RWPE1 (cell line): ENCODE measurements at places on chromosomes 11 and 22.

GRCh38 chr11:7637447-7638157, 35.7 kb downstream of the CYB5R2 start:
- peak; percentile 44 for DNase-seq

GRCh38 chr11:98365190-98365589, 655.6 kb upstream of the CNTN5 start:
- DNase-seq: peak; percentile 1

GRCh38 chr11:30358536-30358935, 35.6 kb downstream of the ARL14EP start:
- DNase-seq: no peak

DNA sequence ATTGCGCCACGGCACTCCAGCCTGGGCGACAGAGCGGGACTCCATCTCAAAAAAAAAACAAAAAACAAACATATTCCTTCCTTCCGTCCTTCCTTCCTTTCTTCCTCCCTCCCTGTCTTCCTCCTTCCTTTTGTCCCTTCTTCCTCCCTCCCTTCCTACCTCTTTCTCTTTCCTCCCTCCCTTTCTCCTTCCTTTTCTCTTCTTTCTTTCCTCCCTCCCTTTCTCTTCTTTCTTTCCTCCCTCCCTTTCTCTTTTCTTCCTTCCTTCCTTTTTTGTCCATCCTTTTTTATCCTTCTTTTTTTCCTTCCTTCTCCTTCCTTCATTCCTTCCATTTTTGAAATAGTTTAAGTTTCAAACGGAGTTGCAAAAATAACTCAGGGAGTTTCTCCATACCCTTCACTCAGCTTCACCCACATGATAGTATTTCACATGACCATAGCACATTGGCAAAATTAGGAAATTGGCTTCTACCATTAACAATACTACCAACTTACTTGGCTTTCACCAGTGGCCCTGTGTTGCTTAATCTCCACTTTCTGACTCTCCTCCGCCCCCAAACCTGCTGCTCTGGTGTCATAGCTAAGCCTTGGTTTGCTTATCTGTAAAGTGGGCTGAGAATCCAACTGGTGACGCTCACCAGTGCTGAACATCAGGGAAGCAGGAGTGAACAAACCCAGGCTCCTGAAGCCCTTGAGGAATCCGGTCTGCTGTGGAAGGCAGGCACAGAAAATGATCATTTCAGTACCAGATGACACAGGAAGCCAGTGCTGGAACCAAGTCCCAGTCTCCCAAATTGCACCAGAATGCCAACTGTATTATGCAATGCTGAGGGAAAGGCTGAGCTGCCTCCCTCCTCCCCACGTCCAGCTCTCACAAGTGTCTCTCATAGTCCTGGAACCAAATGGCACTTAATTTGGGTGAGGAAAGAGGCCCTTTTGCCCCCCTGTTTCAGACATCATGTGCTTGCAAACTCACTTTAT, 17.2 kb upstream of the CRYBB3 start:
- DNase-seq: no peak

GRCh38 chr11:465896-466530, 15.9 kb downstream of the PTDSS2 start:
- no peak for DNase-seq

DNA sequence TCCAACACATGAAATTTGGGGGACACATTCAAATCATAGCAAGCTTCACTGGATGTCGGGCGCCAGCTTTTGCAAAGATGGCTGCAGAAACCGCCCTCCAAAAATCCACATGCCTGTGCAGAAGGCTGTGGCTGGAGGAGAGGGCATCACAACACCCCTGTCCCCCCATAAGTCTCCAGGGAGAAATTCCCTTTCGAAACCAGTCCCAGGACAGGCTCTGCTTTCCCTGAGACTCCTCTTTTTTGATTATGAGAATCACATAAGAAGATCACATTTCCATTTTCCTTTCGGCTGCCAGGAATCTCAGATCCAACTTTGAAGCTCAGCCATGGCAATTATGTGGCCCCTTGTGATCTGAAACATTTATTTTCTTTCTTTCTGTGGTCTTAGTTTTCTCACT, 9.7 kb downstream of the LIF start:
- DNase-seq: no peak

GRCh38 chr11:126891556-126892217, 108.9 kb downstream of the KIRREL3 start:
- no peak for DNase-seq

DNA sequence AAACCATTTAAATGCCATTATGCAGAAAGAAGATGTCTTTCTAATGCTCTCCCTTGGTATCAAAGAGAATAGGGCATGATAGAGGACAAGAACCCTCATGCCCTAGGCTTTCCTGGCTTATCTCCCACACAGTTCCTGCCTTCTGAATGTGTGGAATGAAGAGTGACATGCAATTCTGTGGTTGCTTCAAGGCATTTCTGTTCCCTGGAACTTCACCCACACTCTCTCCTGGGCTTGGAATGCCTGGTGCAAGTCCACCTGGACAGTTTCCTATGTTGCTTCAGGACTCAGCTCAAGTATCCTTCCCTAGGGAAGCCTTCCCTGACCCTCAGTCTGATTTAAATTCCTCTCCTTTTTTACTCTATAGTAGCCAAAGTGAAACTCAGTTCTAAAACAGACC, 53.8 kb upstream of the DRD2 start:
- DNase-seq: no peak

- no peak for DNase-seq
These were observed 32.7 kb upstream of the GLYATL1B start for GRCh38 chr11:59053387-59053786.

GRCh38 chr11:1476940-1477736, 9.4 kb downstream of the MOB2 start:
- no peak for DNase-seq

GRCh38 chr22:29136782-29137700, 64.2 kb downstream of the KREMEN1 start:
- DNase-seq: no peak

GRCh38 chr11:70032943-70033710, 45.0 kb upstream of the ANO1 start:
- no peak for DNase-seq

DNA sequence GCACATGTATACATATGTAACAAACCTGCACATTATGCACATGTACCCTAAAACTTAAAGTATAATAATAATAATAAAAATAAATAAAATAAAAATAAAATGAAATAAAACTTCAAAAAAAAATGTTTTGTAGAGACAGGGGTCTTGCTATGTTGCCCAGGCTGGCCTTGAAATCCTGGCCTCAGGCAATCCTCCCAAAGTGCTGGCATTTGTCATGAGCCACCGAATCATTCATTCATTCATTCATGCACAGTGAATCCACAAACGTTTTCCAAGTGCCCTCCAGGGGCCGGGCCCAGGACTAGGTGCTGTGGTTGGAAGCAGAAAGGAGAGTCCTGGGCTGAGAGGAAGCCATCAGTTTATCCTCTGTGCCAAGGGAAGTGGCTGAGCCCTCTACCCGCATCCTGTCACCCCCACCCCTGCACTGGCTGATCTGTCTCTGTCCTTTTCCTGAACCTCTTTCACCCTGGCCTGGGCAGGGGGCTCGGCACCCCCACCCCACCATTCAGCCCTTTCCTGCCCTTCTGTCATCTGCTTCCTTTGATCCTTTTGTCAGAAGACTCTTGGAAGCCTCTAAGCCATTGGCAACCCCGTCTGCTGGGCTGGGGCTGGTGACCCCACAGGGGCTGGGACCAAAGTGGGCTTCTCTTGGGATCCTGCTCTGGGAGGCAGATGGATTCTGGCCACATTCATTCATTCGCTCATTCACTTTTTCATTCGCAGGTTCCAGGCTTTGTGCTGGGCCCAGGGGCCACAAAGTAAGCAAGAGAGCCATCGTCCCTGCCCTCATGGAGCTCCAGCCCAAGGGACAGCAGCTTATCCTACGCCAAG, 84.3 kb downstream of the IGLL1 start:
- no peak for DNase-seq

- no peak for DNase-seq
These were observed 17.6 kb upstream of the SWAP70 start for GRCh38 chr11:9646324-9646723.

DNA sequence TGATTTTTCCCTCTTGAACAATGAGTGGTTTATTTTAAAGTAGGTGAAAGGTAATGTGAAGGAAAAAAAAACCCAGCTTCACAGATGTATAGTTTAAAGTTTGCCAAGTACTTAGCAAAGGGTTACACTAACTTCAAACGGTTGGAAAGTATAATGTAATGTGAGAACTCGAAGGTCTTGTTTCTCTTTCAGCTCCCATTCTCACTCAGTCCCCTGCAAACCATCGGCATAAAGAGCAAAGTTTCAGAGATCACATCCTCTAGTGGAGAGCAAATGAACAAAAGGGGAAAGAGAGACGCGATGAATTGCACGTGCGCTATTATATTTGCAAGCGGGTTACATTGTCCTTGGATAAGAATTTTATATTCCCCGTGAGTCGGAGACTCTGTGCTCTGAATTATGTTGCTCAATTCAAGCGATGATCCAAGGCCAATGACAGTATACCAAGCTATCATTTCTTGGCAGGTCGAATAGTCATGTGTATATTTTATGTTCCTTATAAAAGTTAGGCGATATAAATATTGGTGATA, 37.6 kb upstream of the BIRC3 start:
- DNase-seq: no peak

DNA sequence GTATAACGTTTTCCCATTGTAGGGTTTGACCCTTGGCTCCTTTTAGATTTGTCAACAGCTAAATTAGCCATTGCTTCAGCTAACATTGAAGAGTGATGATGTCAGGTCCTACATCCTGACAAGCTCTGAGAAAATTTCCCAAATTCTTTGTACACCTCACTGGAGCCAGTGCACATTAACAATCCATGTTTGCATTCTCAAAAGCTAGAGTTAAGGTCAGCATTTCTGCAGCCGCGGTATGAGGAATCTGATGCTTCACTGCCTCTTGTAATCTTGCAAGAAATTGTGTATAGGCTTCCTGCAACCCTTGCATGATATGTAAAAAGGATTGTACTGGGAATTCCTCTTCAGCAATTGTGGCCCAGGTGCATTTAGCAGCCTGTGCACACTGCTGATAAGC, 33.1 kb upstream of the NCAM1 start:
- DNase-seq: no peak

DNA sequence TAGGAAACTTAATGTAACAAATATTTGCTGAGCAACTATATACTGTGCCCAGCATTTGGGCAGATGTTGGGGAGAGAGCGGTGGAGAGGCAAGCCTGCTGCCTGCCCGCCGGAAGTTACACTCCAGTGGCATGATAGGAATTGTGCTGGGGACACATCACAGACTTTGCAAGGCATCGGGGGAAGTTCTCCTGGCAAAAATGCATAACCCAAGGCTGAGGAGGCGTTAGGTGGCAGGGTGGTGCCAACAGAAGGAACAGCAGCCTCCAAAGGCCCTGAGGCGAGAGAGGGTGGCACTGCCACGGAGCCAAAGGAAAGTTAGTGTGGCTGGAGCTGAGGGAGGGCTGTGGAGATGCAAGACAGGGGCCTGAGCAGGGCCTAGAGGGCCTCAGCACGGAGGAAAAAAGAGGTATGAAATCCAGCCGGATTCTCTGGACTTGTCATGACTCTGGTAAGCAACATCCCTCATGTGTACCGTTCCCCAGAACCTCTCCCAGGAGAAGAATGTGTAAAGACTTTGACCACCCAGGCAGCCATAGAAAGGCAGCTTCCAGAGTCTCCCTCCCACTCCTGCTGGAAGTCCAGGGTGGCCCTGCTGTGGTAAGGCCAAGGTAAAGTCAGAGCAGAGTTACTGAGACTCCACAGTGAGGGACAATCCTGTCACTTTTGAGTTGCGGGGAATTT, 76.1 kb upstream of the RAB1B start:
- DNase-seq: no peak

- DNase-seq: no peak
These were observed 44.3 kb downstream of the SCGB1A1 start for GRCh38 chr11:62463121-62463542.

DNA sequence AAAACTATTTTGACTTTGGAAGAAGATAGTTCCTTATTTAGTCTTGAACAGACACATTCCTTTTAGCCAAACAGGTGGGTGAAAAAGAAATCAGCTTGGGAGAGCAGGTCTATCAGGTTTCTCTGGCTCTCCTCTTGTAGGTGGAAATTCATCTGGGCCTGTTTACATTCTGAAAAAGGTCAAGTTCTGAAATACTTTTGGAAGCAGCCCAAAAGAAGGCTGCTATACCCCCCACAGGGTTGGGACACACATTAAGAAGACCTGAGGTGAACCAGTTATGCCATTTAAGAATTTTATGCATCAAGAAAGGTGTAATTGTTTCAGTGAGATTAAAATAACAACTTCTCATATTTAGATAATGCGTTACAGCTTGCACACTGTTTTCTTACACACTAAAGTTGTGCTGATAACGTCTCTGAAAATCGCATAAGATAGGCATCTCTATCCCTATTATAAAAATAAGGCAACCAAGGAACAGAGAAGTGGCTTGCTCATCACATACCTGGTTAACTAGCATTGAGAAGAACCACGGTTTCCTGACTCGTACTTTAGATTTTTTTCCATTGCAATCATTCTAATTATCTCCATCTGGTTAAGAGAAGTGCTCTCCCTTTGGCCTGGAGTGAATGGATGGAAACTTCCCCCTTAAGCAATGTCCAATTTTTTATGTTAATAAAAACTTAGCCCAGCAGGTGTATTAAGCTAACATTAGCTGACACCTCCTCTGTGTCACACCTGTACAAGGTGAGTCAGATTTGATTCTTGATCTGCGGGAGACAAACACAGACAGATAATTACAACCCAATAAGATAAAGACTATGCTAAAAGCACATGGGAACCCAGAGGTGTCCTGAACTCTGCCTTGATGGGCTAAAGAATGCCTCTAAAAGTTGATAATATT, 60.5 kb upstream of the UCP3 start:
- no peak for DNase-seq

- DNase-seq: no peak
These were observed 1089.1 kb downstream of the TBC1D22A start for GRCh38 chr22:47851586-47851985.

DNA sequence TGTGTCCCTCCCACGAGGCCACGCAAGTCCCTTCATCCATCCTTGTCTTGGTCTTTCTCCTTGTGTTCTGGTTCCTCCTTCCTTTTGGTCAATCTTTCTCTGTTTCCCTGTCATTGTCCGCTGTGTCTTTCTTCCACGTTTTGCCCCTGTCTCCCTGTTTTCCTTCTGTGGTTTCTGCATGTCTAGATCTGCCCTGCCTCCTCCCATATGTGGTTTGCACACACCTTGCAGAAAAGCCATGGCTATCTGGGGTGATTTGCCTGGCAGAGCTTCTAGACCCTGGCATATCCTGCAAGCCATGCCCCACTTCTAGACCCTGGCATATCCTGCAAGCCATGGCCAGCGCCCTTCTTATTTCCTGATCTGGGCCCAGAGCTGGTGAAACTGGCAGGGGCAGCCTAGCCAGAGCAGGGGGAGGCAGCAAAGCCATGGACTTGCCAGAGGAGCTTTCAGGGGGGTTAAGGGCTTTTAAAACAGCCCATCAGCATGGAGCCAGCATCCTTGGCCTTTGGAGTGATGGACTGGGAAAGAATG, 131.6 kb upstream of the NECTIN1 start:
- peak; percentile 55 for DNase-seq

DNA sequence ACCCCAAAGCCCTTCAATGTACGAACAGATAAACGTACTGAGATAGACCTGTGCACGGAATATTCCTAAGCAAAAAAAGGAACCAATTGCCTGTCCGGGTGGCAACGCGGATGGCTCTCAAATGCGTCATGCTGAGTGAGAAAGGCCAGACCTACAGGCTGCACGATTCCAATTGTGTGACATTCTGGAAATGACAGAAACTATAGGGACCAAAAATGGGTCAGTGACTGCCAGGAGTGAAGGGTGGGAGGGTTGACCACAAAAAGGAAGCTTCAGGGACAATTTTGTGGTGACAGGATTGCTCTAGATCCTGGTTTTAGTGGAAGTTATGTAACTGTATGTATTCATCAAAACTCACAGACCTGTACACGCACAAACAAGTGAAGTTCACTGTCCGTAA, 24.0 kb upstream of the SYT8 start:
- DNase-seq: no peak

- DNase-seq: no peak
These were observed 6.1 kb upstream of the B3GAT1 start for GRCh38 chr11:134417871-134418840.
